ENCODE measurements at places on chromosomes 6 and 20. TPM values are rescaled to one million over a fixed set of nuclear protein-coding genes. Genes with fewer than 3 reads are reported as not detected.
A peak's percentile ranks its signal among the peaks of the same experiment; 100 is the strongest.

Gene TMEM74B
- 21.9 TPM for total RNA-seq

Gene AIF1
- total RNA-seq: 1.7 TPM

Gene NT5E
- 38.2 TPM for total RNA-seq

Gene BMP5
- total RNA-seq: 1.7 TPM

Gene NOX3
- total RNA-seq: not detected

Gene EPHA7
- 32.2 TPM for total RNA-seq

Gene LHFPL5
- not detected for total RNA-seq

Gene ULBP2
- not detected for total RNA-seq

Gene NR2E1
- not detected for total RNA-seq

Gene SLC17A3
- 0.58 TPM for total RNA-seq

GRCh38 chr20:31682352-31682751, 40.3 kb downstream of the BCL2L1 start:
- H3K4me3 ChIP-seq: no peak overlapping the region
- peaks cover 39% of the 10 kb centered on the region for H3K36me3 ChIP-seq
- no peaks in the 10 kb centered on the region for H3K27me3 ChIP-seq
- H3K4me1 ChIP-seq: peaks cover 45% of the 10 kb centered on the region

GRCh38 chr6:110178626-110179405, 654 bp downstream of the WASF1 start:
- no peaks in the 10 kb centered on the region for H3K27me3 ChIP-seq
- H3K36me3 ChIP-seq: no peaks in the 10 kb centered on the region
- H3K4me3 ChIP-seq: peak overlapping the region; percentile 90
- DNase-seq: peak; percentile 26

GRCh38 chr20:36825385-36826104, 50.4 kb upstream of the TLDC2 start:
- peaks cover 7% of the 10 kb centered on the region for H3K36me3 ChIP-seq
- no peak overlapping the region for H3K4me3 ChIP-seq

DNA sequence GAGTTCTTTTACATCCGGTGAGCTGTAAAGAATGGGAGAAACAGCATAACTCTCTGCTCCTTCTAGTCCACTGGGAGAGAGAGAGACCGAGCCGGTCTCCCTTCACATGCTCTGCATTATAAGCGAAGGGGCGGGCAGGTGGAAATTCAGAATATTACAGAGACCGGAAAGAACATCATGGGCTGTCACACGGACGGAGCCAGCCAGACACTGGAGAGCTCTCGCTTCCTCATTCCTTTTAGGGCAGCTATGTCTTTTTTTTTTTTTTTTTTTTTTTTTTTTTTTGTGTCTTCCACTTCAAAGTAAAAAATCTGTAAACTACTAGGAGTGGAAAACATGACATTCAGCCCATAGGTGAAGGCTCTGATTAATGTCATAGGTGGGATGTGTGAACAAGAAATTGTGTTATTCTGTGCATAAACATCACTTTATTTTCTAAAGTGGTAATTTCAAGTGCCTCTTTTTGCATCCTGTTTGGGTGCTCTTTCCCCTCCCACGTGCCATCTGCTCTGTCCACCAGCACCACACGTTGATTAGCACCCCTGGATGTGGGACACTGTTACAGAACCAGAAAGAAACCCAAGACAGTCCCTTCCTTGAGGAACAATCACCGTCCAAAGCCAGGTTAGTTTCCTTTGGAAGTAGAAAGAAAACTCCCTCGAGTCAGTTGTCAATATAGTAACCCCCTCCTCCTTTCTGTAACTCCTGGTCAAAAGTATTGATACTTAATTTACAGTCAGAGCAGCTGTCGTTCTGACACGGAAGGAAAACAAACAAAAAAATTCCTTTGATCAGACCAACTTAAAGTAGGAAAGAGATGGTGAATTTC, at the start of gene TAGAP:
TAGAP (minus strand) TSS at position 93 of the 829 bp plus-strand sequence. CDS start 845 bp downstream, outside the sequence.
- H3K4me1 ChIP-seq: peaks cover 1% of the 10 kb centered on the region
- no peak within 1 kb of the TSS for H3K27ac ChIP-seq
- DNase-seq: no peak

GRCh38 chr6:44036196-44036595, 91.1 kb downstream of the MRPL14 start:
- no peak for DNase-seq
- H3K27me3 ChIP-seq: peaks cover 14% of the 10 kb centered on the region
- H3K27ac ChIP-seq: no peak overlapping the region
- H3K4me1 ChIP-seq: no peaks in the 10 kb centered on the region

GRCh38 chr6:47041741-47042140, 391 bp downstream of the ADGRF1 start:
- no peak for DNase-seq
- H3K4me3 ChIP-seq: no peak overlapping the region

DNA sequence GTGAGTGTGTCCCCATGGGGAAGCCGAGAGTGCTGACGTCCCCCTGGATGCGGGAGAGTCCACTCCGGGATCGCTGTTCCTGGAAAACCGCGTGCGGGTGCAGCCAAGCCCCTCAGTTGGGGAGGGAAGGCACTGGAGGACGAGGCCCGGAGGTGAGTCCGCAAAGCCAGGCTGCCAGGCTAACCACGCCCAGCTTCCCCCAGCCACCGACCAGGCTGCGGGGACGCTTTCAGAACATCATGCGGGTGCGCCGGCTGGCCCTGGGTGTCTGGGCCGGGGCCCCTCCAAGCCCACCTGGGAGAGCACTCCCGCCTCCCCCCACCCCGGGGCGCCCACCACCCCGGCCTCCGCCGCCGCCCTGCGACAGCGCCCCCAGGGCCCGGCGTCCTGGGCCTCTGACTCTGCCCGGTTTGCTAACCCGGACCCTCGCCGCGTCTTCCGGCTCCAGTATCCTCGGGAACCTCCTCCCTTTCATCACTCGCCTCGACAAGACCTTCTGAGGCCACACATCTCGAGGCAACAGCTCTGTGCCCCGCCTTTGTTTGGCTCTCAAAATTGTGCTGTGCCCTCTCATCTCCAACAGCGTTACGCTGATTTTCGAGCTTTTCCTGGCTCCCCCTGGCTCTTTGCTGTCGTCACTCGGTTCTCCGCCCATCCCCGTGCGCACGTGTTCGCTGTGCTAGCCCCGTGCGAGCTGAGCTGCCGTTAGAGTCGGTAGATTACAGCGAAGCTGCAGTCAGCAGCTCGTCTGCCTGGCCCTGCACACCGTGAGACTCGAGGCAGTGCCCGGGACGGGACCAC, 47.1 kb upstream of the ENTPD6 start:
- no peaks in the 10 kb centered on the region for H3K36me3 ChIP-seq
- no peaks in the 10 kb centered on the region for H3K4me1 ChIP-seq
- DNase-seq: no peak
- peaks cover 40% of the 10 kb centered on the region for H3K27me3 ChIP-seq

GRCh38 chr20:51628533-51629398, 86.2 kb upstream of the NFATC2 start:
- no peak overlapping the region for H3K4me3 ChIP-seq
- no peaks in the 10 kb centered on the region for H3K4me1 ChIP-seq
- no peak for DNase-seq
- H3K27me3 ChIP-seq: no peaks in the 10 kb centered on the region
- no peak overlapping the region for H3K27ac ChIP-seq

DNA sequence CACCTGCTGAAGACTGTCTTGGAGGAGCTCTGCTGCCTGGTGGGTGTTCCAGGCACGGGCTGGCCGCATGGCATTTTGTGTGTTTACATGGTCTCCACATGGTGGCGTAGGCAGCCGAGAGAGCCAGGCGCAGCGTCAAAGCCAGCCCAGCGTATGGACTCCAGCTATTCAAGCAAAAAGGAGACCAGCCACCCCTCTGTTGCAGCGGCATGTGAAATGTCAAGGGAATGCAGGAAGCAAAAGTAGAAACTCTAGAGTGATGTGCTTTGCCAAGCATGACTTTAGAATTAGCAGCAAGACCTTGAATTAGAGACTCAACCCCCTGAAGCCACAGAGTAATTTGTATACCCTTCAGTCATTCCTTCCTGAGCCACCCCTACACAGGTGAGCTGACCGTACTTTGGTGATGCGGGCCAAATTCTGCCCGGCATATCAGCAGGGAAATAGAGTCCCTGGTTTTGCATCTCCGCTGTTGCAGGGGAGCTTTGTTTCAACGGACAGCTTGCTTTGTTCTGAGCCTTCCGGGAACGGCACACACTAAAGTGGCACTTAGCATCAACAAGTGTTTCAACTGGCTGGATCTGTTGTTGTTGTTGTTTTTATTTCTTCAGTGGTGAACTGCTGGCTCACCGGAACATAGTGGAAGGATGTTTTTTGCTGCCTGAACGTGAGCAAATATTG, 48.5 kb downstream of the FNDC1 start:
- peaks cover 1% of the 10 kb centered on the region for H3K4me1 ChIP-seq
- no peak for DNase-seq
- peaks cover 39% of the 10 kb centered on the region for H3K27me3 ChIP-seq
- H3K27ac ChIP-seq: no peak overlapping the region
- no peaks in the 10 kb centered on the region for H3K36me3 ChIP-seq

DNA sequence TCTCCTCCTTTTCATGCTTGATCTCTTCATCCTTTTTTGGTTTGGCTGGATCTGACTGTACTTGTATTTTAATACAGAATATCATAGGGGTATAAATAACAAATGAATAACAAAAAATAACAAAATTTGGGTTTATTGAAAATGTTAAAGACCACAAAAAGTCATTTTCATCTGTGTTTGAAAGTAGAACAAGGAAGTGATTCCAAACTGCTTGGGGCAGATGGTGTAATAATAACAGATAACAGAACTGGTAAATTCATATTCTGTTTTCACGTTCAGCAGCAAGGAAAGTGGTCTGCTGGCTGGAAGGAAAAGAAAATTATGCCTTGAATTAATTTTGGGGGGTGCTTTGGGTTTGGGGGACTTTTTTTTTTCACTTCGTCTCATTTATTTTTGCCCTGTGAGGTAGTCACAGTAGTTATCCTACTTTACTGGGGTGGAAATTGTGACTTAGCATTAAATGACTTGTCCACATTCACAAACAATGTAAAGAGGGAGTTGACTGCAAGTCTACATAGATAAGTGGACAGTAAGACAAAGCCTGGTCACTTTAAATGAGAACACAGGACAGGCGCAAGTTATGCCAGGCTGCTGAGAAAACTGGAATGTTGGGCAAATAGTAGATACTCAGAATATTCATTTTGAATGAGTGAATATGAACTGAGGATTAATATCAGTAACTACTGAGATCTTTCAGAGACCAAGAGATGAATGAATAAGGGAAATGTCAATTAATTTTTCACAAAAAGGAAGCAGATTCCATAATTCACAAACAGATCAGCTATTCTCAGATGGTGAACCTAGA, 193.9 kb upstream of the CITED2 start:
- H3K27me3 ChIP-seq: no peaks in the 10 kb centered on the region
- H3K36me3 ChIP-seq: no peaks in the 10 kb centered on the region
- H3K4me3 ChIP-seq: no peak overlapping the region
- H3K4me1 ChIP-seq: peaks cover 7% of the 10 kb centered on the region
- no peak for DNase-seq

DNA sequence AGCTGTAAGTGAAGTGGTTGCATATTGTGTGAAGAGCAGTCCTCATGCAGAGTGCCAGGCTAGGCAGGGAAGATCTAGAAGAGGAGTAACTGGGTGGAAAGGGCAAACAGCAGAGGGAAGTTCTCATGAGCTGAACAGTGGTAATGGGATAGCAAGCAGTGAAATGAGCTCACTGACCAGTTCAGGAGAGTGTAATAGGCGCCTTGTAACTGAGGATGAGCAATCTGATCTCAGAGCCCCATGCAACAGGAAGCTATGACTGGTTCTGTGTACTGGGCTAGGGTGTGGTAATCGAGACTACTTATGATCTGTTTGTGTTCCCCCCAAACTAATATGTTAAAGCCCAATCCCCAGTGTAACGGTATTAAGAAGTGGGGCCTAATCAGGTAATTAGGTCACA, 98.6 kb downstream of the RFX6 start:
- H3K27me3 ChIP-seq: no peaks in the 10 kb centered on the region
- DNase-seq: no peak
- no peak overlapping the region for H3K27ac ChIP-seq
- H3K36me3 ChIP-seq: no peaks in the 10 kb centered on the region
- no peak overlapping the region for H3K4me3 ChIP-seq
- H3K4me1 ChIP-seq: no peaks in the 10 kb centered on the region

DNA sequence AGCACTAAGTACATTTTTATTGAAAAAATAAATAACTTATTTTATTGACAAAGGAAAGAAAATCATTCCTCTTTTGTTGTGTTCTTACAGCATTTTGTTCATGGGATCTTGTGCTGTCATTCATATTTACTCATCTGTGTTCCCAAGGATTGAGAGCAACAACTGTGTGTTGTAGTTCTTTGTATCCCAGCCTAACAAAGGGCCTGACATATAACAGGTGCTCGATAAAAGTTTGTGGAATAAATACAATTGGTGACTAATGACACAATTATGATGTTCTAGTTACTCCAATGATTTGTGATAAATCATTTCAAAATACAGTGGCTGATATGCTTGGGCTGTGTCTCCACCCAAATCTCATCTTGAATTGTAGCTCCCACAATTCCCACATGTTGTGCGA, 7.9 kb upstream of the OGFRL1 start:
- peaks cover 2% of the 10 kb centered on the region for H3K4me1 ChIP-seq
- H3K27ac ChIP-seq: no peak overlapping the region
- H3K36me3 ChIP-seq: no peaks in the 10 kb centered on the region
- no peak for DNase-seq

- H3K27ac ChIP-seq: no peak overlapping the region
- H3K36me3 ChIP-seq: no peaks in the 10 kb centered on the region
- no peaks in the 10 kb centered on the region for H3K4me1 ChIP-seq
- H3K27me3 ChIP-seq: peaks cover 30% of the 10 kb centered on the region
Measured at GRCh38 chr20:32007787-32008616, 2.2 kb upstream of the CCM2L start.

- peaks cover 5% of the 10 kb centered on the region for H3K27me3 ChIP-seq
- H3K4me1 ChIP-seq: peaks cover 1% of the 10 kb centered on the region
- peaks cover 1% of the 10 kb centered on the region for H3K36me3 ChIP-seq
Measured at GRCh38 chr20:61749406-61750075, 316.1 kb downstream of the TAF4 start.

- H3K27me3 ChIP-seq: peaks cover 4% of the 10 kb centered on the region
- DNase-seq: no peak
- no peak overlapping the region for H3K4me3 ChIP-seq
- H3K4me1 ChIP-seq: peaks cover 14% of the 10 kb centered on the region
Measured at GRCh38 chr20:1773816-1774215, 116.2 kb upstream of the SIRPG start.

GRCh38 chr6:42766163-42766670, 15.6 kb upstream of the BICRAL start:
- H3K4me1 ChIP-seq: peaks cover 5% of the 10 kb centered on the region
- H3K27ac ChIP-seq: no peak overlapping the region
- H3K27me3 ChIP-seq: peaks cover 3% of the 10 kb centered on the region
- peaks cover 2% of the 10 kb centered on the region for H3K36me3 ChIP-seq

DNA sequence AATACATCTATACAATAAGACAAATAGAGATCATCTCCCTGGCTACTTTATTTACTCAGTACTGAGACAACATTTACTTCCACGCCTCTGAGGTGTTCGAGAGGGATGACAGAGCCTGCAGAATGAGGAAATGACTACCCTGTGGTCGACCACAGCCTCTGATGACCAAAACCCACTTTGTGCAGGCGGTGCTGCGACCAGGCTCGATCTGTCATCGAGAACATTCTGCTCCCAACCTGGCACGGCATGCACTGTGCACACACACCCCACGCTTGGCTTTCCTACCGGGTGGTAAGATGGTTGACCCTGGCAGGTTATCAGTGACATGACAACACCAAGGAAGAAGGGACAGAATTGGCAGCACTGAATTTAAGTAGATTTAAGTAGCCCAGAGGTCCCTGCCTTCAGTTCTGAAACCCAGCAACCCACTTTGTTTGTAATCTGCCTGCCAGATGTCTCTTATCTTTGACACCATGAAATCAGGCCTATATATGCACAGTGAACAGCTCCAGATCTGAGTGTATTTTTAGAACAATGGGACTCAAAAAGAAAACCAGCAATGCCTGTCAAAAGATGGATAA, 42.6 kb downstream of the TTI1 start:
- peak overlapping the region; percentile 88 for H3K27ac ChIP-seq
- H3K36me3 ChIP-seq: peaks cover 7% of the 10 kb centered on the region
- no peaks in the 10 kb centered on the region for H3K27me3 ChIP-seq
- H3K4me1 ChIP-seq: peaks cover 27% of the 10 kb centered on the region
- no peak for DNase-seq
- no peak overlapping the region for H3K4me3 ChIP-seq

All from progenitor cell of endocrine pancreas (in vitro differentiated cells).